ENCODE measurements at places on chromosomes 6 and 20.

DNA sequence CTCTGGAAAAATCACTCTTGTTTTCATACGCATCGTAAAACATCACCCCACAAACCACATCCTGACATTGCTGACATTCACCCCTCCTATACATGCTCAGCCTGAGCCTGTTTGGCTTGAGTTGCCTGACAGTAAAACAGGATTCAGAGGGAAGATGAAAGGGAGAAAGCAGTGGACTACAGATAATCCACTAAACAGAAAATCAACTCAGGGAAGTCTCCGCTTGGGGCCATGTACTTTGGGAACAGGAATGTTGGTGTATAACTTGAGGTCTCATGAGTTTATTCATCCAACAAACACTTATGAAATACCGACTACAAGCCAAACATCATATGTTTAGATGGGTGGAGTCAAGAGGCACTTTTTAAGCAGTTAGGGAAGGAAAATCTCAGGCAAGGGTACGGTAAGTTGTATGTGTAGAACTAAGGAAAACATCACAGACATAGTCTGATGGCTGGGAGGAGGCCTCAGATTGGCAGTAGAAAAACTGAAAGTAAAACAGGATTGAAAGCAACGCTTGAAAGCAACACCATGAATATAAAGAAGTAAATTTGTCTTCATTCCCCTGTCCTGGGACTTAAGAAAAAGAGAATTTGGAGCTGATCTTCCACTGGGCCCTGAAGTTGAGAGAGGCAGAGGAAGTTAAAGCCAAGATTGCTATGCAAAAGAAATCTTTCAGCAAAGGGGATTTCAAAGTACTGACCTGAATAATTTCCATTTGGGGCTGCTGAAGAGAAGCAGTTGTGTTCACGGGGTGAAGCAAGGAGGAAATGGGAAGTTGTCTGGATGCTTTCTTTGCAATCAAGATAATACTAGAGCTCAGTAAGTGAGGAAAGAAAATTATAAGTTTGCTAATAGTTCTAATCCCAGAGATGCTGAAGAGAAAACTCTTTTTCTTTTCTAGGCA lies 28.8 kb downstream of the PDE7B start:
- peak; percentile 90 for DNase-seq

DNA sequence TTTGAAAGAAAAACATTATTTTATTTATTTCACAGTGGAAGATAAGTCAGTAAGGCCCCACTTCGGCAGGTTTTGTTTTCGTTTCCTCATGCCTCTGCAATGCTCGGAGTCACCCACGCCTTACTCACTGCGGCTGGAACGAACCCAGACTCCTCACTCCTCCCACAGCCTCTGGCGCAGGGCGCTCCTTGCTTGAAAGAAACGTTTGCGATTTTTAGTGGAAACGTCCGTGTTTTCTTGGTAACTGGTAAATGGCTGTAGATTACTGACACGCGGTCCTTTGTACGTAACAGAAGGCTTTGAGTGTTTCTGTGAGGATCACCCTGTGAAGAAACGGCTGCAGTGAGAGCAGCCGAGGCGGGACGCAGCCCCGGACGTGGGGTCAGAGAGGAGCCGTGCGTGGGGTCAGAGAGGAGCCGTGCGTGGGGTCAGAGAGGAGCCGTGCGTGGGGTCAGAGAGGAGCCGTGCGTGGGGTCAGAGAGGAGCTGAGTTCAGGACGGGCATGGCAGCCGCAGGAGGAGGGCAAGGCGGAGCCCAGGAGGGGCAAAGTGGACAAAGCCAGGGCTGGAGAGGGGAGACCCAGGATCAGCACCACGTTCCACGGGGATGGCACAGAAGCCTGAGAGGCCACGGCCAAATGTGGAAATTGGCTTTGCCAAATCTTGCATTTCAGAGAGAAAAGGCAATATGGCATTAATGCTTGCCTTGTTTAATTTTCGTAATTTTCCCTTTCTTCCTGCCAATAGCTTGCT lies 198.6 kb upstream of the THBS2 start:
- peak; percentile 59 for DNase-seq

DNA sequence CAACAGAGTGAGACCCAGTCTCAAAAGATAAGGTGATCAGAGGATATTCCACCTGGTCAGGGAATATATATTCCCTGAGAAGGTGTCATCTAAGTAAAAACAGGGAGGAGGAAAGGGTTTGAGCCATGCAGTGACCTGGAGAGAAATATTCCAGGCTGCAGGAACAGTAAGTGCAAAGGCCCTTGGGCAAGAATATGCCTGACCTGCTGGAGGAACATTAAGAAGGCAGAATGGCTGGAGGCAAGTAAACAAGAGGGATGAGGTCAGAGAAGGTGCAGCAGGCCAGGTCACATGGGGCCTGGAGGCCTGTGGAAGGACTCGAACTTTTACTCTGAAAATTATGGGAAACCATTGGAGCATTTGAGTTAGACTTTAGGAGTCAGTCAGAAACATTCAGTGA lies 6.7 kb downstream of the DEF6 start:
- DNase-seq: no peak

DNA sequence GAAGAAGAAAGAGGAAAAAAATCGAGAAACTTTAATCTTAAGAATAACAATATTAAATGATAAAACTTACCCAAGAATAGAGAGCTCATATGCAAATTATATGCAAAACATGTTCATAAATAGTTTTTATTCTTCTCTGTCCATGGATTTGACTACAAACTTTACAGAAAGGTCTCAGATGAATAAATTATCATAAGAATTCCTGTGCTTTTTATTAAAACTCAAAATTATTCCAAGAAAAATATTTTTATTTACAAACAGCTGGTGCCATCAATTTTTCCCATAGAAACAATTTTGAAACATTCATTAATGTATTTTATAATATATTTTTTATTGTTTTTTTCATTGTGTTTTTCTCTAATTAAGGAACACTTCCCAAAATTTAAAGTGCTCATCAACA lies 12.1 kb downstream of the MYB start:
- DNase-seq: no peak

DNA sequence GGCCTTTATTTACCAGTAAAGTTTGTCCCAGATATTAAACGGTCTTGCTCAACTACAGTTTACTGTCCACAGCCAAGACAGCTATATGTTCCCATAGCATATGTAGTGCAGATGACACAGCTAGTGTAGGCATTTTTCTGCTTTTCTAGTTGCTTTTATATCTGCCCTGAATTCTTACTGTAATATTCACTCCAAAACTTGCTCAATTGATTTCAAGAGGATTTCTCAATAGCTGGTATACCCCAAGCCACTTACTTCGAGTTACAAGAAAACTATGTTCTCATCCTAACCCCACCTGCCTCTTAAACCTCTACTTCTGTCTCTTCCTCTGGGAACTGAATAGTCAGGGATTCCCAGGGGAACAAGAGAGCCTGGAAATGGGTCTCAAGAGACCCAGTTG lies 18.9 kb upstream of the ROS1 start:
- DNase-seq: peak; percentile 89

- DNase-seq: no peak
Observed at GRCh38 chr20:49404461-49404860, 78.0 kb downstream of the KCNB1 start.

DNA sequence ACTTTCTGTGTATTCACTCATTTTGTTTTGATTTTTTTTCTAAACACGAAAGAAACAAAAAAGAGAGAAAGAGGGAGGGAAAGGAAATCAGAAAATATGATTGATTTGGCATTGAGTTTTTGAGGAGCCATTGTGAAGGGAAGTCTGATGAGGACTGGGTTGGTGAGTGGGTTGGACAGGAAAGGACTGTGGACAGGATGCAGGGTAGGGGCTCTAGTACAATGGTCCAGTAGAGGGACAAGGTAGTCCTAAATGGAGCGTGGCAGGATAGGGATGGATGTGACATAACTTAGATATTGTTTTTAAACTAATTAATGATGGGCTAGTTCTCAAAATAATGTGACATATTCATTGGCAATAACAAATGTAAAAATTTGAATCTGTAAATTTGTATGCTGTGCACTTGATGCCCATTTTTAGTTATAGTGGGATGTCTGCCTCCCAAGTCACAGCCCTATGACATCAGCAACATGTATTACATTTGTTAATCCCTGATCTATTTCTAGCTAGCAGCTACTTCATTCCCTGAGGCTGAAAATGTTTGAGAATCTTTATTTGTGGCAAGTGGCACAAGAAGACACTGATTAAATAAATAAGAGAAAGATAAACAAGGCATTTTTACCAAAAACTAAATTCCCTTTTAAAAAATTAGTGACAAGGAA lies 64.0 kb upstream of the ASF1A start:
- no peak for DNase-seq

DNA sequence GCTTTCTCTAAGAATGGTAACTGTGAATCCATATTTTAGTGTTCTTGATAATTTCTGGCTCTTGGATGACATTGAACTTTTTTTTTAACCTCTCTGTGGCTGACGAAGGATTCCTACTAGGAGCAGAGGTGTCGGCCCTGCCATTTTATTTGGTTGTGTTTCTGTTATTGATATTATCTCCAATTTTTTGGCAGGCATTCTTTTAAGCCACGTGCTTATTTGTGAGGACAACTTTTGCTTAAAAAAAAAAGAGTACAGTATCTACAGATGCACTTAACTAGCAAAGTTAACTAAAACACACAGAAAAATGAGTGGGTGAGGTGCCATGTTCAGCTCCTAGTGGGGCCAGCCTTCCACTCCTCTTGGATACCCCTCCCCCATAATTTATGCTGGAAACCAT lies 1.1 kb downstream of the FANCE start:
- DNase-seq: no peak

DNA sequence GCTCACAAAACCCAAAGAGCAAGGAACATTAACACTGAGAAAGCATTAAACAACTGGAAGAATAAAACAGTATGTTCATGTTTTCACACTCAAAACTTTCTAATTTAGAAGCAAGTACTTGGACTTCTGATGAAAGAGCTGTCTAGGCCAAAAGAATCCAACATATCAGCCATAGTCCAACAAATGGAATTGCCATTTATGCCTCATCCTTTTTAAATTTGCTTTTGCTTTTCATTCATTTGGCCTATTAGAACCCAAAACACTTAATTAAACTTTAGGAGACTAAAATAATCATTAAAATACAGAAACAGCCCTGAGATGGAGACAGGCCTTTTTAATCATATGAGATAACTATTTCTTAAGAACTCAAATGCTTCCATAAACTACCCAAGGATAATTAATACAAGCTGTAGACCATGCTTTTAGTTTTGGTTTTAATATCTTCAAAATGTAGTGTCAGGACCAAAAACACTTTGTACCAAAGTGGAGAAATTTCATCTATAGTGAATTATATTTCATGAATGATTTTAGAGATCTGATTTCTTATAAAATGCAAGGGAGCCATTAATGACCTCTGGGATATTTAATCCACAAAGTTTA lies 166.5 kb downstream of the KIF6 start:
- no peak for DNase-seq

DNA sequence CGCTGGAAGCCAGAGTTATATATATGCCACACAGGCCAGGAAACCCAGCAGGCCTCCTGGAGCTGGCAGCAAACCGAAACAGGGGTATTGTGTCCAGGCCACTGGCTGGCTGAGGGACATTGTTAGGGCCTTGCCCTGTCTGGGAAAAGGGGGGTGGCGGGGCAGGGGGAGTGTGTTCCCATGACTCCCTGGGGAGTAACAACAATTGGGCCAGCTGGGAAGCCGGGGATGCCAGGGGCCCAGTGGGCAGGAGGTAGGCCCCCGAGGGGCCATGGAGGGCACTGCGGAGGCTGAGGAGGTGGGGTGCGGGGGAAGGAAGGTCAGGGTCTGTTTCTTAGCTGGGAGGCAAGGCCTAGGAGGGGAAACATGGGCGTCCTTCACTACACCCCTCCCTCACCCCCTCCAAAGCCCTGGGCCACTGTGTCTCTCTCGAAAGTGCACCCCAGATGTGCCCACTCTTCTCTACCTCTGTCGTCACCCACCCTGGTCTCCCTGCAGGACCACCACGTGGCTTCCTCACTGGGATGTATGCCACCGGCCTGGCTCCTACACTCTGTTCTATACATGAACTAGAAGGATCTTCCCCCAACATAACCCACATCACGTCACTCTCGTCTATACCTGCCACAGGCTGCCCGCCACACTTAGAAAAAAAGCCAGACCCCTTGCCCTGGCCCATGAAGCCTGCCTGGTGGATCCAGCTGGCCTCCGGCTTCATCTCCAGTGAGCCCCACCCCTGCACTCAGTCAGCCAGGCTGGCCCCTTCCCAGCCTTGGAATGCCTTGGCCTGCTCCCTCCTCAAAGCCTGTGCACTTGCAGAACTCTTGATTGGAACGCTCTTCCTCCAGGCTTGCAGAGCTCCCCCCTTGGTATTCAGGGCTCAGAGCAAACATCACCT lies 7.8 kb upstream of the E2F1 start:
- DNase-seq: no peak

DNA sequence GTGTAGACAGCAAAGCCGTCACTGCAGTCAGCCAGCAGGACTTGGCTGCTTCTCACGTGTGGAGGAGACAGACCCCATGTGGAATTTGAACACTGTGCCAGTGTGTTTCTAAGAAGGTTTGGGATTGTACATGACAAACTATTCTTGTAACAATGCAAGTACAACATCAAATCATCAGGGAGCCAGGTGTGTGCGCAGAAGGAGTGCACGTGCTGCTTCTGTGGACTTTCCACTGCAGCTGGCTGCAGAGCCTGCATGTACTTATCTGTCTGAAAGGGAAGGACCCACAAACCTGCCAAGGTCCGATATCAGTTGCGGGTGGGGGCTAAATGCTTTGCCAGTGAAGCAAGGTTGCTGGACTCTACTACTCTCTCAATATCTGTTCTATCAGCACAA lies 211.6 kb downstream of the WDR27 start:
- no peak for DNase-seq

- no peak for DNase-seq
Observed at GRCh38 chr20:31721408-31722256, 1.0 kb downstream of the BCL2L1 start.

DNA sequence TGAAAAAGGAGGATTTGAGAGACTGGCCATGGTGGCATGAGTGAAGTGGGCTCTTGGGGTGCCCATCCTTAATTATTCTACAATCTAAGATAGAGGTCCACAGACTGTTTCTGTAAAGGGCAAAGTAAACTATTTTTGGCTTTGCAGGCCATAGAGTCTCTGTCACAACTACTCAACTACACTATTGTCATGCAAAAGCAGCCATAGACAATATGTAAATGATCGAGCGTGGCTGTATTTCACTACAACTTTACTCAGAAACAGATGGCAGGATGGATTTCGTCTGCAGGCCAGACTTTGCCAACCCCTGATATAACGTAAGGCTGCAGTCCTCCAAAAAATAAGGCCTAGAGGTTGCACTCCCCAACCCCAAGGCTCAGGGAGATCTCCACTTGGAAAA lies 58.2 kb upstream of the NAA20 start:
- DNase-seq: no peak

- DNase-seq: peak; percentile 62
Observed at GRCh38 chr6:25250878-25251277, 28.3 kb upstream of the CARMIL1 start.

- no peak for DNase-seq
Observed at GRCh38 chr6:141269684-141270083, 863.0 kb upstream of the GJE1 start.
